ENCODE measurements at places on chromosomes 3 and 15. TPM values are rescaled to one million over a fixed set of nuclear protein-coding genes. Genes with fewer than 3 reads are reported as not detected.

The POLR2M gene
- total RNA-seq: 73.4 TPM

The SAMMSON gene
- total RNA-seq: not detected

The ROBO2 gene
- under 0.01 TPM for total RNA-seq

The NECTIN3 gene
- 76.3 TPM for total RNA-seq

The SCG5 gene
- 0.57 TPM for total RNA-seq

The ADCY5 gene
- not detected for total RNA-seq

The MYO5A gene
- 155 TPM for total RNA-seq

The TUSC7 gene
- total RNA-seq: not detected

The CYP11A1 gene
- total RNA-seq: 0.10 TPM

The USP50 gene
- total RNA-seq: not detected

The IGSF10 gene
- total RNA-seq: not detected

The DGKG gene
- total RNA-seq: 0.29 TPM

The LRRN1 gene
- total RNA-seq: not detected

The TTLL13 gene
- total RNA-seq: 0.38 TPM

All from vein endothelial cell (primary cell).